NCI-H146 (cell line): ENCODE measurements at places on chromosomes 6 and 20.

DNA sequence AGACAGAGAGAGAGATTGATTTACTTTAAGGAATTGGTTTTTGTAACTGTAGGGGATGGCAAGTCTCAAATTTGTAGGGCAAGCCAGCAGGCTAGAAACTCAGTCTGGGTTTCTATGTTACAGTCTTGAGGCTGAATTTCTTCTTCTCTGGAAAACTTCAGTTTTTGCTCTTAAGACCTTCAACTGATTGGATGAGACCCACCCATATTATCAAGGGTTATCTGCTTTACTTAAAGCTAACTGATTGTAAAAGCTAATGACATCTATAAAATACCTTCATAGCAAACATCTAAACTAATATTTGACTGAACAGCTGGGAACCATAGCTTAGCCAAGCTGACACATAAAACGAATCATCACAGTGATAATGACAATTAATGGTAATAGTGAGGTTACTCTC, 22.4 kb downstream of the SLC35F1 start:
- DNase-seq = no peak

GRCh38 chr6:96304997-96305396, 216.6 kb upstream of the UFL1 start:
- no peak for DNase-seq

DNA sequence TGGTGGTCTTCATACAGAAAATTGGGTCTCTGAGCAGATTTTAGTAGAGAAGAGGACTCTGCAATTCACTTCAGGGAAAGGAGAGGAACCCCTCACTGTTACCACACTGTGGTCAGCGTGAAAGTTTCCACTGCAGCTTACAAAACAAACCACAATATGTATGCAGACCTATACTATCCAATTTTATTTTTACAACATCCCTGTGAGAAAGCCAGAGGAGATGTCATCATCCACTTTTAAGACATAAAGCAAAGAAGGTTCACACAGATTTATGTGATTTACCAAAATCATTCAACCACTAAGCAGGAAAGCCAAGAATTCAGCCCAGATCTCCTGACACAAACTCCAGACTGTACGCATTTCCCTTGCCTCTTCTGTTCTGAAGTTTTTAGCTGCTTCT, 442.4 kb downstream of the FRK start:
- no peak for DNase-seq

DNA sequence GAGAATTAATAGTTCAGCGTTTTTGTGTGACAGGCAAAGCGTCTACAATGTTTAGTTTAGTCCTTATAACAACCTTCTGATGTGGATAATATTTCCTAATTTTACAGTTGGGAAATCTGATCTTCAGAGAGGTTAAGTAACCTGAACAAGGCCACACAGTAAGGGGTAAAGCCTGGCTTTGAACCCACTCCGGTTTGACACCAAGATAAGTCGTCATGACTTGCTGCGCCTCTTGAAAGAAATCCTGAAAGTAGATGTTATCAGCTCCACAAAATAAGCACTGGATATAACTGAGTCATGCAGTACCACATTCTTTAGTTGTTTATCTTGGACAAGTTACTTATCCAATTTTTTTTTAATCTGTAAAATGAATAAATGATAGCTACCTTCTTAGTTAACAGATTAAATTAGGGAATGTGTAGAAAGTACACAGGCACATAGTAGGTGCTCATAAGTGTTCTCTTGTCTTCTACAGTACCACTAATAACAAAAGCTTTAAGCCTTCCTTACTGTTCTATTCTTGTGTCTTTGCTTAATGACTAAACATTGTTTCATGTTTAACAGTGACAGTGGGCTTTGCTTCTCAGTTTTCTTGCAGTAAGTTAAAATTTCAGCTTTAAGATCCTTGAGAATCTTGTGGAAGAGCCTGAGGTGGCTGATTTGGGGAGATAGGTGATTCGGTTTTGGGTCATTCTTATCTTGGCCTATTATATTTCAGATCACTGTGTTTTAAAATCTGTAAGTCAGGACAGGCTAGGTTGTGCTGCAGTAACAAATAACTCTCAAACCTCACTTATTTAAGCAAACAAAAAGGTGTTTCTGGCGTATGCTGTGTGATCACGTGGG, 2.1 kb downstream of the HIVEP1 start:
- DNase-seq = no peak

DNA sequence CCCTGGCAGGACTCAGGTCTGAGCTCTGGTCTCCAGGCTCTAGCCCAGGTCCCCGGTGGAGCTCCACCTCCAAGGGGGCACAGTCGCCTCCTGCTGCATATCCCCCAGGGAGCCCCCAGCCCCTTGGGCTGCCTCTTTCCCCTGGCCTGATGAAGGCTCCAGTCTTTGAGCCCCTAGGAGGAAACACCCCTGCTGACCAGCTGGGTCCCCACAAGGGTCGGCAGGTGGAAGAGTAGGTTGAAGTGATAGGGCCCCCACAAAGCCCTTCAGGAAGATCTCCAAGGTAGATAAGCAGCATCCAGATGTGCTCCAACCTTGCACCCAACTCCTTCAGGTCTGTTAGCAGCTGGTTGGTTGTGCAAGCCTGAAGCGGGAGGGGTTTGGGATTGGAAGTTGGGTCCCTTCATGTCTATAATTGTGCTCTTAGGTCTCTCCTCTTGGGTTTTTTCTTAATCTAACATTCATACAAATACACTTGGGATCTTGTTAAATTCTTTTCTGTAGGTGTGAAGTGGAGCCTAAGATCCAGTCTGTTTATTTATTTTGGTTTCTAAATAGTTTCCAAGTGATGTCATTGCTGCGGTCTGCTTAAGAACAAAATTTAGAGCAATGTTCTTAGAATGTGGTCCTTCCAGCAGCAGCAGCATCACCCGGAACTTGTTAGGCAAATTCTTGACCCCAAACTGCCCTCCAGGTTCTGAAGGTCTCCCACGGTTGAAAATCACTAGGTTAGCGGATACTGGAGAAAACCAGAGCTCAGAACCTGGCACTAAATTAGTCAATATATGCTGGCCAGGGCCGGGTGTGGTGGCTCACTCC, 5.1 kb downstream of the UBE2C start:
- no peak for DNase-seq

DNA sequence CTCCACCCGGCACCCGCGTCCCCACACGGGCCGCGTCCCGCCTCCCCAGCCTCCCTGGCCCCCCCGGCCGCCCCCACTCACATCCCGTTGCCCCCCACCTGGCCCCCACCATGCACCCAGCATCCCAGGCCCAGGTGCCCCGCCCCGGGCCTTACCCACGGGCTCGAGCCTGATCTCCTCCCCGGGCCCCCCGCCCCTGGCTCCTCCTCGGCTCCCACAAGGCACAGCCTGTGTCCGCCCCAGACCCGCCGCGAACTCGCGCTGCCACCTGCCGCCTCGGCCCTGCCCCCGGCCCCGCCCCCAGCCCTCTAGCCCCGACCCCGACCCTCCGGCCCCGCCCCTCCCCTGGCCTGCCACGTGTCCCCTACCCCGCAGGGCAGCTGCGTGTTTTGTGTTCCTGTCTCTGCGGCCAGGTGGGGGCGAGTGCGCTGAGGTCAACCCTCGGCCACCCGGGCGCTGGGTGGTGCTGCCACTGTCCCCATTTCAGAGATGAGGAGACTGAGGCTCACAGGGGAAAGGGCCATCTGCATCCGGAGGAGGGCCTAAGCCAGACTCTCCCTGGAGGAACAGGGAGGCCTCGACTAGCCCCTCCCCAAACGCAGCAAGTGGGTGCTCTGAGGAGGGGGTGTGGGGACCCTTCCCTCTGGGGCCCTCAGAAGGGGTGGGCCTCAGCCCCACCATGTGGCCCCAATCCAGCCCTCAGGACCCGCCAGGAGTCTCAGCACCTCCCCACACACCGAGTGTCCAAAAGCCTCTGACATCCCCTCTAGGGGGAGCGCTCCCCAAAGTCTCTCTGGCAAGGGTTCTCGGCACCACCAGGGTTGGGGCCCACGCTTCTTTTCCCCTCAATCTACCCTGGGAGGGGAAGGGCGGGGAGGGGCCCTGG, 99.8 kb downstream of the TAF4 start:
- peak; percentile 44 for DNase-seq

GRCh38 chr20:49635166-49635565, 67.2 kb upstream of the PTGIS start:
- no peak for DNase-seq

- DNase-seq = no peak
Observed at GRCh38 chr20:49699200-49699992, 14.3 kb downstream of the B4GALT5 start.

DNA sequence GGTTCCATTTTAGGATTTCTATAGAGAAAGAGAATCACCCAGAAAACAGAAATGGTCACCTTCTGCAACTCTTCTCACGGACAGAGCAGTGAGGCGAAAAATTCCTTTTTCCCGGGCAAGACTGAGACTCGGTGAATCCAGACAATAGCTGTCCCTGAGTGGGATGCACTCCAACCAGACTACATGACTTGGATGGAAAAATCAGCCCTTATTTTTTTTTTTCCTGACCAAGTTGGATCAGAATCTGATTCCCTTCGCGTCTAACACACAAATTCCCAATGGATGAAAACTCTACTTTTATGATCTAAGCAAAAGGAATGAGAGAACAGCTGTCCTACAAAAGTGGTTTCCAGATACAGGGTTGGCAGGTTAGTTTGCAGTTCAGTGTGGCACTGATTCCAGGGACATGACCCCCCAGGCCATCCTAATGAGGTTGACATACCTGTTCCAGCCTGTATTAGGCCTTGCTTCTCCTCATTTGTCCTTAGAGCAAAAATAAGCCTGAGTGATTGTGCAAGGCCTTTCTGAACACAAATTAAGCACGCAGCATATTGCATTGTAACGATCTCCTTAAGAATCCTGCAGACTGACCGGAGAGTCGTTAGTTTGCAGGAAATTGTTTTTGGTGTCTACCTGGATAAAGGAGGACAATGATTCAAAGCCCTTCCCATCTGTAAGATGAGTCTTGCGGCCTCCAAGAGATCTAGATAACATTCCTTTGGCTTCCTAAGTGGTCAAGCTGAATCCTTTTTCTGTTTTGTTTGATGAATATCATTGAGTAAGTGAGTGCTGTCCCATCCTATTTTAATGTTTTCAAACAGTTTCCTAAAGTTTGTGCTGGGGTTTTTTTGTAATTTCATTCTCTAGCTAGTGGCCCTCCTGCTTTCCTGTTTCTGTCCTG, 1.5 kb upstream of the NEDD9 start:
- no peak for DNase-seq

DNA sequence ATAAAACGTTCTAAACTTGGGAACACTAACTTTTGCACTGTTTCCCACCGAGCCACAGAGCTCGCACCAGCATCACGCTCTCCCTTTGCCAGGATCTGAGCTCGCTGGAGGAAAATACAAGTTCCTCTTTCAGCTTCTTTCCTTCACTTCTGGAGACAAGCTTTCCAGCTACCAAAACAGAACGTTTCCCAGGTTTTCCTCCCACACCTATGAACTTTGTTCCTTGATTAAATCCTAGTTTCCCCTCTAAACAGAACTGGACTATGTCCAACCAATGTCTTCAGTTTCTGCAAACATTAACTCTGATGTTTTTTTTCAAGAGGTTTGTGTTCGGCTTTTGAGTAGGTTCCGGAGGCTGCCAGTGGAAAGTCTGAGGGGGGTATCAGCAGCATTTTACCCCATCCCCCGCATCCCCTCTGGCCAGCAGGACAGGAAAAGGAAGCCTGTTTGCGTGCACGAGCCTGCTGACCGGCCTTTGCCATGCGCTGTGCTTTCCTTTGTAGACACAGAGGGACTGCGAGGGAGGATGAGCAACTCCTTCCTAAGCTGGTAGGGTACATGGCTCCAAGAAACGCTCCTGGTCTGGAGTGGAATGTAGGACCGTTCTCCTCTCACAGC, 135.5 kb downstream of the LY86 start:
- DNase-seq = no peak

GRCh38 chr6:79223611-79224404, 10.7 kb downstream of the HMGN3 start:
- no peak for DNase-seq

GRCh38 chr6:75205776-75206575, at the start of gene COL12A1:
COL12A1 (minus strand) TSS chr6:75206053; CDS start chr6:75202792, 3,261 bp downstream.
- peak; percentile 58 for DNase-seq

GRCh38 chr6:19039287-19039686, 652.1 kb downstream of the RNF144B start:
- no peak for DNase-seq

GRCh38 chr6:131982740-131983259, 31.6 kb upstream of the CCN2 start:
- no peak for DNase-seq

- no peak for DNase-seq
Observed at GRCh38 chr6:85403331-85404015, 46.4 kb upstream of the NT5E start.

DNA sequence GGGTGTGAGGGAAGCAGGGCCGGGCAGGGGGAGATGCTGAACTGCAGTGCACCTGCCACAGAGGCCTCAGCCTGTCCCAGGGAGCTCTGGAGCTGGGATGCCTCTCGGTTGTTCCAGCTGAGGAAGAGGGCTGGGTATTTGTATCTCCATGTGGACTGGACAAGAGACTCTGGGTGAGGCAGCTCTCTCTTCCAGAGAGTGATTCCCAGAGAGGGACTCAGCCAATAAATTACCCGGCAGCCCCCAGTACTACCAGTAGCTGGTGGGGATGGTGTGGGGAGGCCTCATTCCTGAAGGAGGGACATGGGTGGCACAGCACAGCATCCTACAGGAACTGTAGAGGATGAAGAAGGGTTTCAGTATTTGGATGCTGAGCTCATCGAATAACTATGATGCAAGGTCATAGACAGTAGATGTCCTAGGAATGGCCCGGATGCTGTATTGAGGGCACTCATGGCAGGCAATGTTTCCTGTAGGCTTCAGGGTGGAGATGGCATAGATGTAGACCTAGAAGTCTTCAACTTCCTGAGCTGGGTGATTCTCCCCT, 1.4 kb downstream of the FGD2 start:
- DNase-seq = no peak

DNA sequence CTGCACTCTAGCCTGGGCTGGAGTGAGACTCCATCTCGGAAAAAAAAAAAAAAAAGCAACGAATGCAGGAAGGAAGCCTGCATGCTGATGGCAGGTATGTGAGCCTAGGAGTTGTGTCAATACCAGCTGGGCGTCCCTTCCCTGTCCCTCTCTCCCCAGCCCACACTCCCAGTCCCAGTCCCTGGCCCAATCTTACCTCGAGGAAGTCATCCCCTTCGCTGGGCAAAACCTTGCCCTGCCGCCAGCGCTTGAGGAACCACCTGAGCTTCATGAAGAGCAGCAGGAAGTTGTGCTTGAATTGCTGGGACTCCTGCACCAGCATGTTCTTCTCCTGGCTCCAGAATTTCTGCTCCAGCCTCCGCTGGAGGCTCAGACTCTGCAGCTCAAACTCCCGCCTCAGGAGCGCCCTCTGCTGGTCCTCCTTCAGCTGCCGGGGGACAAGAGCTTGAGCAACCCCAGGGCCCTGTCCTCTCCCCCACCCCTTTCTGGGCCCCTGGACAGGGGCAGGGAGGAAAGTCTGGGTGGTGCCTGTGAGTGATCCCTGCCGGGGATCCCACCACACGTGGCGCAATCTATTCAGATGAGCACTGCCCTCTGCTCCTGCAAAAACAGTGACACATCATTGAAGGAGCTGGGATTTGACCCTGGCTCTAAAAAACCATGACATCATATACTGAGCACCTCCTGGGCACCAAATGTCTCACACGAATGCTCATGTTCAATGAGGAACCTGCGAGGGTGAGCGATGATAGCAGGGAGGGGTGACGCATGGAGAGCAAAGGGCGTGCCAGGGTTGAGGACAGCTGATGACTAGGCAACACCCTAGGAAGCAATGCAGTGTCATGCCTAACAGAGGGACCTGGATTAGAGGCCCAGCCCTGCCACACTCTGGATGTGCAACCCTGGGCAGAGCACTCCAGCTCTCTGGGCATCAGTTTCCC, 35.0 kb upstream of the DSN1 start:
- peak; percentile 28 for DNase-seq

GRCh38 chr6:119350202-119350951, 816 bp upstream of the MAN1A1 start:
- peak; percentile 9 for DNase-seq

- DNase-seq = no peak
Observed at GRCh38 chr6:123972600-123973294, 169.1 kb downstream of the NKAIN2 start.
